ENCODE measurements at places on chromosomes 16 and 17. TPM values are rescaled to one million over a fixed set of nuclear protein-coding genes. Genes with fewer than 3 reads are reported as not detected.

GRCh38 chr16:25587783-25588182, 104.0 kb upstream of the HS3ST4 start:
- DNase-seq = no peak

GRCh38 chr17:21008160-21008915, 34.5 kb downstream of the USP22 start:
- DNase-seq = no peak

GRCh38 chr16:89283449-89283848, 65.9 kb downstream of the ZNF778 start:
- no peak for DNase-seq

DNA sequence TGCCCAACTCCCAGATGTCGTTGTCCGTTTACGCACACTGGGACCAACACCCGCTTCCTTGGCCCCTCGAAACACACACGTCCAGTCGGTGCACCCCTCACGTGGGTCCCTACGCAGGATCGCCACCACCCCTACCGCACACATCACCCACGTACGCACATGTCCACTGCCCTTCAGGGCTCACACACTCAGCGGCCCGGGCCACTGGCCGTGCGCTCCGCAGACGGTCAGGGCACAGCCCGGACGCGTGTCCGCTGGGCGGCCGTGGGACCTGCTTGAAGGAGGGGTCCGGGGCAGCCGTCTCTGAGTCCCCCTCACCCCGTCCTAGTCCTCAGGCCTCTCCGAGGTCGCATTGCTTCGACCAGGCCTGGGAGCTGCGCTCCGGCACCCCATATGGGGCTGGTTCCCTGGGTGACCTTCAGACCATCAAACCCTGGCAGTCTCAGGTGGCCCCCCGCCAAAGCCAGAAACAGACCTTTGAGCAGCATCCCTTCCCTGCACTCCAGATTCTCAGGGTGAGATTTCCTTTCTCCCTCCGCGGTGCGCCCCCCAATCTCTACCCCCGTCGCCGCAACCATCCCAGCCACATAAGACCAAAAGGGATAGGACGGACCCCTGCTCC, 914 bp upstream of the GPRC5B start:
- no peak for DNase-seq

DNA sequence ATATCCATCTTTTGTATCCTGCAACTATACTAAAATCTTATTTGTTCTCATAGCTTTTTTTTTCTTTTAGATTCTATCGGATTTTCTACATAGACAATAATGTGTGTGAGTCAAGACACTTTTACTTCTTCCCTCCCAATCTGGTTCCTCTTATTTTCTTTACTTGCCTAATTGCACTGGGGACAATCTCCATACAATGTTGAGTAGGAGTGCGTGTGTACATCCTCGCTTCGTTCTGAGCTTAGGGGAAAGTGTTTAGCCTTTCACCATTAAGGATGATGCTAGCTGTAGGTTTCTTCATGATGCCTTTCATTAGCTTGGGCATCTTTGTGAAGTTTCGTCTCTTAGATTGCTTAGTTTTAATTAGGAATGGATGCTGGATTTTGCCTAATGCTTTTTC, 2.9 kb downstream of the SPATA32 start:
- no peak for DNase-seq

The FOXC2 gene
- total RNA-seq = 91.8 TPM

Data from osteocyte (in vitro differentiated cells).